Caki2 (cell line): ENCODE measurements at places on chromosomes 3 and 15.

- DNase-seq: no peak
These were observed 21.0 kb downstream of the DUOX2 start for GRCh38 chr15:45093013-45093412.

DNA sequence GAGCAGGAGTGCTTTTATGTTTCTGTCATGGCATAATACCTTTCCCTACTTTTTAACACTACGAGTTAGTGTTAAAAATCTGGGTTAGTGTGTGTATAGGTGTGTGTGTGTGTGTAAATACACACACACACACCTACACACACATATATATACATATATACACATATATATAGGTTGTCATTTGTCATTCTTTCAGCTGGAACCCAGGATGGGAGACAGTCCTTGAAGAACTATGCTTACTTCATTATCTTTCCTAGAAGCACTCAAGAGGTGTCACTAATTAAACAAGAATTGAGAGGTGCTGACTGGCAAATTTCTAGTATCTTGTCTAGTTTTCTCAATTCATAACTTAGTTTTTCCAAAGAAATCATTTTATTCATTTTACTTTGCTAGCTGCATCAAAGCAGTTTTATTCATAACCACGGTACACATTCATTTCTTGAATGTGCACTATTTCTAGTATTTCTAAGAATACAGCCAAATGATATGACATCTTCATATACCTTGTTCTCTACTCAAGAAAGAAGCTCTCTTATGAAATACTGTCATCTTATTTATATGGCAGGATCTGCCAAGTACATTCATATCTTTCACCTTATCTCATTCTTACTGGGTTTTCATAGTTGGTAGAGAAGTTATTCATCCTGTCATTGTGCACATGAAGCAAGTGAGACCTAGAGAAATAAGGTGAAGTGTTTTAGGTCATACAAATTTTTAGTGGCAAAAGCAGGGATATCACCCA lies 46.6 kb downstream of the ISL2 start:
- no peak for DNase-seq

GRCh38 chr15:80709542-80709941 lies 14.4 kb downstream of the ABHD17C start:
- no peak for DNase-seq

DNA sequence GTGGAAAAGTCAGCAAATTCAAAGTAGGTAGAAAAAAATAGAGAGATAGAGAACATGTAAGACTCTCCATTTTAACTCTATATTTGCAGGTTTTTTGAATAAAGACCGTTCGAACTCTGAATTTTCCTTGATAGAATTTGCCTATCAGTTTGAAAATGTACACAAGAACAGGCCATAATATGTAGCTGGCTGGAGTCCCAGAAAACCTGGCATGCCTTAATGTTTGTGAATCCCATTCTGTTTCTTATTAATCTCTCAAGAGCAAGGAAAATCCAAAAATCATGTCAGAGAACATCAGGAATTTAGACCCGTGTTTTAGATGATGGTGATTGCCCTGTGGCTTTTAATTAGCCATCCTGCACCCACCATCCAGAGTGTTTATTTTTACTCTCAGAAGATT lies 7.2 kb upstream of the CFAP161 start:
- no peak for DNase-seq

- no peak for DNase-seq
These were observed 112.7 kb downstream of the RAB11A start for GRCh38 chr15:65981837-65982626.

DNA sequence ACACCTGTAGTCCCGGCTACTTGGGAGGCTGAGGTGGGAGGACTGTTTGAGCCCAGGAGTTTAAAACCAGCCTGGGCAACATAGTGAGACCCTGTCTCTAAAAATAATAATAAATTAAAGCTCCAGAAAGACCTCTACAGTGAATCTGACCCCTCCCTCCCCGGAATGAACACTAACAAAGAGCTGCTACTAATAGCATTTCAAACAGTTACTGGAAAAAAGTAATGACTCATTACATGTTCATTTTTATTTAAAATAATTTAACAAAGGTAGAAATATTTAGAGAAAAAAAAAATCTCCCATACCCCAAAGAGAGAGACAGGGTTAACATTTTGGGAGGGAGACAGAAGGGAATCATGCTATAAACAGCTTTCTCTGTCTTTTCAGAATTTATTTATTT lies 2.2 kb upstream of the UBA3 start:
- DNase-seq: no peak

- no peak for DNase-seq
These were observed 6.6 kb downstream of the CSPG4 start for GRCh38 chr15:75705854-75706681.

DNA sequence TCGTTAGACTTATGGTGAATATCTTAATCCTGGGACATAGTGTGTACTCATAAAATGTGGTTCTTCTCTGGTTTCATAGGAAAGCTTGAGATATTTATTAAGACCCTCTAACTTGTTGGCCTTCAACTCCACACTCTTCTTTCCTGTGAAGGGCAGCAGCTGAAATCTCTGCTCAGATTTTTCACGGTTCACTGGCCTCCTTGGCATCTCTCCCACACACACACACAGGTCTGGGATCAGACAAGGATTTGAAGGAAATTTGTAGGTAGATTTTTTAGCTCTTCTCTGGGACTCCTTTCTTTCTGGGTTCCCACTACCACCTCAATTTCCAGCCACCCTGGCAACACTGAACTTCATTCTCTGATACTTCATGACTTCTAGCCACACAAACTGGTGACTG lies 70.2 kb downstream of the MYRIP start:
- DNase-seq: peak; percentile 17

- no peak for DNase-seq
These were observed 48.1 kb downstream of the BBS4 start for GRCh38 chr15:72733941-72734738.

GRCh38 chr15:68025835-68026424 lies 28.2 kb upstream of the PIAS1 start:
- no peak for DNase-seq

DNA sequence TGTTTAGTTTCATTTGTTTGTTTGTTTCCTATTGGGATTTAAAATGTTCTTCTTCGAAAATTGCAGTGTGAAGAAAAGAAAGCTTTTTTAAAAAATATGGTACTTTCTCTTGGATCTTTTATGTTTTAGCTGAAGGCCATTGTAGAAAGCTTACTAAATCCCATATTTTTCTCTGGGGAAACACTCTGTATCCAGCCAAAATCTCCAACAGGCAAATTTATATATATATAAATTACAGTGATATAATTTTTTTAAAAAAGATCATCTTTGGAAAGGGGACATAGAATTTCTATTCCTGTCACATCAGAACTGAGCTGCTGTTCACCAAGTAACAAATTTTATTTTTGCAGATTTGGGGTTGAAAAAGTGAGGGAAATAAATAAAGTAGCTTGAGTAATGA lies 19.6 kb upstream of the EPHA3 start:
- DNase-seq: no peak

DNA sequence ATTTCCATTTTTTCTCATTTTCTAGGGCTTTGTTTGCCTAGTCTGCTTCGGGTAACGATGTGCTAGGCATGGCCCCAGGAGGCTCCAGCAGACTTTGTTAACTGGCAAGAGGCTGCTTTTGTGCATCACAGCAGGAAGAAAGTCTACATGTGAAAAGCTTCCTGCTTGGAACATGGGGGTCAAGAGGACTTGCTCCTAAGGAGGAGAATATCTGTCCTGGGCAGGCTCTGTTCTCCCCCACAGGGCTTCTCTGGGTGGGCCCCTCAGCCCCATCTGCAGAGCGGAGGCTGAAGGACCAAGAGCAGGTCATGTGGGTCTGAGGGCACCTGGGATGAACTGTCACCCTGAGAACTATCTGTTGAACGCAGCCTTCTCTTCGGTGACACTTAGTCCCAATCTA lies 94.7 kb downstream of the CCNL1 start:
- no peak for DNase-seq

GRCh38 chr3:126996905-126997304 lies 14.0 kb downstream of the PLXNA1 start:
- no peak for DNase-seq

DNA sequence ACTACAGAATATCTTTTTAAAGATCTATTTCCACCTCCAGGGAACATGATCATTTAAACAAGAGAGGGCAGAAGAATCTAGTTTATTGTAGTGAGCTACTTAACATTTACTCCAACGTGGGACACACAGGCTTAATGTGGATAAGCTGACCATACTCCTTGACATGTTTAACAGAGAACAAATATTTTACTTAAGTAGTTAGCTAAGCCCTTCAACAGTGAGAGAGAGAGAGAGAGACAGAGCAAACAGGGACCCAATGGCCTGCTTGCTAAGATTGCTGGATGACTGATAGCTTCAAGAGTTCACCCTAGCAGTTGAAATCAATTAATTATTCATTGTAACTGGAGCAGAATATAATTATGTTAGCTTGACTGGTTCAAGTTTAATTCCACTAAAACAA lies 158.6 kb downstream of the ADAM10 start:
- no peak for DNase-seq
